ENCODE measurements at places on chromosomes 7 and 10.

DNA sequence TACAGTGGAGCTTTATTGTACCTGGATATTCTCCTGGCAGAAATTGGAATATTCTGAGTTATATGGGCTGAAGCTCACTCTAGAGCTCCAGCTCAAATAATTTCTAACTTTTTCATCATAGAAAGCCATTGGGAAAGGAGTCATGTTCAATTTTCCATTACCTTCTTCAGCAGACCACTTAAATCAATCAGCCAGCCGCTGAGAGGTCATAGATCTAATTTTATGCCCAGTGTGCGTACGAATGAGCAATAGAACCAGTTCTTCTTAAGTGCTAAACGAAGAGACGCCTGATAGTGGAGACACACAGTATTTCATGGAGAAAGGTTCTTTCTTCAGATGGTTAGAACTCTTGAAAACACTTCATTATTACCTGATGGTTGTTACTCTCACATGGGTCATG is 35.0 kb upstream of the DNAJB12 start:
- no peak for DNase-seq

DNA sequence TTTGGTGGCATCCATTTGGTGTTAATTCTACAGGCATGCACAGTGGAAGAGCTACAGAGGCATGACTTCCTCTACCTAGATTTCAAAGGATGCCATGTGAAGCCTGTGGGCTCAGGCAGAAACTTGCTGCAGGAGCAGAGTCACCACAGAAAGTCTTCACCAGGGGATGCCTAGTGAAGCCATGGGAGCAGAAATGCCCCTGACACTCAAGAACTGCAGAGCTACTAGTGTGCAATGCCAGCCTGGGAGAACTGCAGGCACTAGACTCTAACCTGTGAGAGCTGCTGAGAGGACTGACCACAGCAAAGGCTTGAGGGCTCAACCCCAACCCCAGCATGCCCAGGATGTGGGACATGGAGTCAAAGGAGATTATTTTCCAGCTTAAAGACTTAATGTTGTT is 3.9 kb downstream of the OR9A2 start:
- no peak for DNase-seq

- DNase-seq, result no peak
These were observed 77.1 kb downstream of the ARHGAP22 start for GRCh38 chr10:48527756-48528155.

DNA sequence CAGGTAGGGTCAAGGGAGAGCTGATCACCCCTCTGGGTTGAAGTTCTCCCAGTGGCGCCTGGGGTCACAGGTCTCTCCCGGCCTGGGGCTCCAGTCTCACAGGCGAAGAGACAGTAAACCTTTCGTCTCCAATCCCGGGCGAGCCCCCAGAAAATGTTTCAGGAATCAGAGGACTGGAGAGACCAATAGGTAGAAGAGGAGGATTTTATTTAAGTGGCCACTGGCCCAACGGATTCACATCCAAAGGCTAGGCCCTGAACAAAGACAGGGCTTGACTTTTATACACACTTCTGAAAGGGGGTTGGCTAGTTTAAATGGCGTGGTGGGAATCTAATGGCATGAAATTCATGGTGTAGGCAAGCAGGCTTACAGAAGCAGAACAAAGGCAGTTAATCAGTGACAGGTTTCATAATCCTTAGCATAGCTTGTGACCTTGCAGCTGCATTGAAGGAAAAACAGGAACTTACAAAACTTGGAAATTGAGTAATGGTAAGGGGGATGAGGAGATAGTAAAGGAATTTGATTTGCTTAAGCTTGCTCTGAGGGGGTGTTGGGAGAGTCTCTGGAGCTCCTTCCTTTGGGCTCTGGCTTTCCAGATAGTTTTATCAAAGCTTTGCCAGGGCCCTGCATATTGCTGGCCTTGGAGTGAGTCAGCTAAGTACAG is 105.5 kb downstream of the TRIM24 start:
- DNase-seq, result no peak

All from activated T-cell treated with anti-CD3 and anti-CD28 coated beads, Interleukin-2, amount 50 U/mL, for 4 hours (primary cell).